OCI-M1 (cell line): ENCODE measurements at places on chromosomes 1 and 21.

GRCh38 chr1:2408859-2409276 lies 3.5 kb downstream of the PEX10 start:
- DNase-seq, result no peak

DNA sequence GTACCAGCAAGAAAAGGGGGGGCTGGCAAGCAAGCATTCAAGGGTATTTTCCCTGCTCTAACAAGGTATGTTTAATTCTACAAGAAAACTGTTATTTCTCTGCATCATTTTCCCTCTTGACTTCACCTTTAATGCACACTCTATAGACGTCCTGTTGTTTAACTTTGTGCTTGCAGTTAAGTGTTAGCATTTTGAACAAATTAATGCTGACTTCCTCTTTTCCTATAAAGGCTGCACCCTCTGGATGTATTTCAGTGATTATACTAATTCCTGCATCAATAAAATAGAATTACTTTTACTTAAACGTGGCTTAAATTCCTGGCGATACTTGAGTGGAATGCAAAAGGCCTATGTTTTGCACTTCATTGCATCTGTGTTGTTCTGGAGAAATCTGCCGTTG lies 183.3 kb downstream of the KCNJ6 start:
- DNase-seq, result no peak

GRCh38 chr1:90726986-90727480 lies 9.9 kb upstream of the BARHL2 start:
- no peak for DNase-seq

GRCh38 chr21:45836694-45837670 lies 144.6 kb upstream of the COL6A1 start:
- no peak for DNase-seq

- peak; percentile 38 for DNase-seq
Measured at GRCh38 chr1:8736927-8737326, 80.5 kb downstream of the RERE start.
